Stimulated activated CD4-positive, alpha-beta T cell treated with anti-CD3 and anti-CD28 coated beads, Interleukin-1b, Interleukin-23, amount 100 ng/mL, for 1 hour (primary cell): ENCODE measurements at places on chromosomes 5 and 9.

DNA sequence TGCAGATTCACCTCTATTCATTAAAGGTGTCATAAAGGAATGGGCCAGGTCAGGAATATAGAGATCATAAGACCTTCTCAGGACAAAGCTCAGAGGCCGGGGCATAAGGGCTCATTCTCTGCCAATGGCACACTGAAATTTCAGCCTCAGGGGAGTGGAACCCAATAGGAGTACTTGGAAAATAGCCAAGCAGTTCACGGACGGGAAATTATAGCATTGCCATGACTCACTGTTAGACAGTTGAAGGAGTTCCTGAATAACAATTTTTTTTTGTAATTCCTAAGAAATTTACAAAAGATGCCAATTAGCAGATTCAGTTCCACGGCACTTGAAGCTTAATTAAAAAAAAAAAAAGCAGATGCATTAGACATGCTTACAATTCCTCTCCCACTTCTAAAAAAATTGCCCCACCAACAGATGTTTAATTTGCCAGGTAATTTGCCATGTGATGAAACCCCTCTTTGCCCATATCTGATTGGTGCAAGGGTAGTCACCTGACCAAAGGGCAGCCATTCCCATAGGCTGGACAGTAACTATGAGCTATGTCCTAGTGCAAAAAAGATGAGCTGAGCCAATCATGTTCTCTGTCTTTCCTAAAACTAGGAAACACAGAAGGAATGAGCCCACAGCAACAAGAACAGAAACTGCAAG lies 58.6 kb downstream of the PTCD2 start:
- DNase-seq = no peak

- no peak for DNase-seq
These were observed 1598.5 kb downstream of the EFNA5 start for GRCh38 chr5:106072208-106072607.

DNA sequence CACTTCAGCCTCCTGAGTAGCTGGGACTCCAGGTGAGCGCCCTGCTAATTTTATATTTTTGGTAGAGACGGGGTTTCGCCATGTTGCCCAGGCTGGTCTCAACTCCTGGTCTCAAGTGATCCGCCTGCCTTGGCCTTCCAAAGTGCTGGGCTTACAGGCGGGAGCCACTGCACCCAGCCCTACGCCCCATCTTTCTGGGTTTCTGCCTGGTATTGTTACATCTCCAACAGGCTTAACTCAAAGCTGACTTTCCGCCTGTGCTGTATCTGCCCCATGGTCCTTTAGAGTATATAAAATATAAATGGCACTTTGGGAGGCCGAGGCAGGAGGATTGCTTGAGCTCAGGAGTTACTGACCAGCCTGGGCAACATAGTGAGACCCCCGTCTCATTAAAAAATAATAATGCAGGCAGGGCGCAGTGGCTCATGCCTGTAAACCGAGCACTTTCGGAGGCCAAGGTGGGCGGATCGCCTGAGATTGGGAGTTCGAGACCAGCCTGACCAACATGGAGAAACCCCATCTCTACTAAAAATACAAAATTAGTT lies 36.5 kb upstream of the GLDC start:
- no peak for DNase-seq

DNA sequence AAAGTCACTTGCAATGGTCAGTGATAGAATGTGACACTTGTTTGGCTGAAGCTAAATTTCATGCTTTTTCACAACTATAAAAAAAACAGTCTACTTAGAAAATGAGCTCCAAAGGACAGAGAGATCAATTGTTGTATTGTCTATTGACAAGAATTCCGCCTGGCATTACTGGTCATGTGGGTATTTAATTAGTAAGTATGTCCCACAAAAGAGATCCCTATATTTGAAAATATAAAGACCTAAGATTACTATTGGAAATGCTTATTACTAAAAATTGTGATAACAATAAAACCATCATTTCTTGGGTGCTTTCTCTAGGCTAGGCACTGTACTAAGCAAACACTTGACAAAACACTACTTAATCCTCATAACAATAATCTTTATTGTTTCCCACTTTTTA lies 745.2 kb upstream of the C9orf72 start:
- no peak for DNase-seq

- no peak for DNase-seq
These were observed 414.8 kb upstream of the CCNH start for GRCh38 chr5:87827539-87827938.
